ENCODE measurements at places on chromosomes 1 and 21.

- DNase-seq: no peak
These were observed 731 bp downstream of the TRIM11 start for GRCh38 chr1:228405979-228406228.

DNA sequence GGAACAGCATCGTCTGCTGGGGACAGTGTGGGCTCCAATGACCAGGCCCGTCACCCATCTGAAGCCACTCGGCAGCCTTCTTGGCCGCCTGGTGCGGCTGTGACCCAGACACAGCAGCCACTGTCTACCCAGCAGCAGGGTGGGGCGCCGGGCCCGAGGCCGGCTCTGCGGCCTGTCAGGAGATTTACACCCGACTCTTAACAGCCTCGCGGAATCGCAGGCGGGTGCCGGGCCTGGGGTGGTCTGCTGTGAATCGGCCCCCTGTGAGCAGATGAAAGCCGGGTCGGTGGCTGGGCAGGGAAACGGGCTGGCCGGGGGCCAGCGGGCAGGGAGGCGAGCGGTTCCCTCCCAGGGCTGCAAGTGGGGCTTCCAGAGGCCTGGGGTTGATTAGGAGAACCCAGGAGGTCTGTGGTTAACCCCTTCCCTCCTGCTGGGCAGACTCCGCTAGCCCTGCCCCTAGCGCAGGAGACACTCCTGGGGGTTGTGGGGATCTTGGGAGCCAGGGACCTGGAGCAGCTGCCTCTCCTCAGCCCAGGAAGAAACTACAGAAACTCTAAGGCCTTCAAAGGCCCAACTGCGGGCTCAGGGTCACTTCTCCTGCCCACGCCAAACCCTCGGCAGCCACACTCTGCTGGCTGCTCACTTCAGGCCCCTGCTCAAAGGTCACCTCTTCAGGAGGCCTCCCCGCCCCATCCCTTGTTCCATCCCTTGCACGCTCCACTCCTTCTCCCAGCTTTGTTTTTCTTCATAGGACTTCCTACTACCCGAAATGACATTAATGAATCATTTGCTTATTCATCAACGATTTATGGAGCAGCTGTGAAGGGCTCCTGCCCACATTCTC, 15.6 kb downstream of the RUNX3 start:
- no peak for DNase-seq

GRCh38 chr21:29753216-29753615, 186.6 kb downstream of the GRIK1 start:
- DNase-seq: no peak

- DNase-seq: no peak
These were observed 32.6 kb downstream of the PIGM start for GRCh38 chr1:159999204-159999603.

DNA sequence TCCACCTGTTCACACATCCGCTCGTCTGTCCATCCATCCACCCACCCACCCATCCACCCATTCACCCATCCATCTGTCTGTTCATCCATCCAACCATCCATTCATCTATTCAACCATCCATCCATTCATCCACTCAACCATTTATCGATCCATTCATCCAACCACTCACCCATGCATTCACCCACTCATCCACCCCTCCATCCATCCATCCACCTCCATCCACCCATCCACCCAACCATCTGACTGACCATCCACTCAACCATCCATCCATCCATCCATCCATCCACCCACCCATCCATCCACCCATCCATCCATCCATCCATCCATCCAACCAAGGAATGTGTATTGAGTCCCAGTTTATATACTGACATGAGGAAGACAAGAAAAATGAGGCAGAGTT, 73.1 kb downstream of the UMODL1 start:
- DNase-seq: no peak

- DNase-seq: no peak
These were observed 56.0 kb downstream of the CD46 start for GRCh38 chr1:207807690-207808321.

GRCh38 chr1:21647431-21648351, 21.5 kb downstream of the RAP1GAP start:
- no peak for DNase-seq

DNA sequence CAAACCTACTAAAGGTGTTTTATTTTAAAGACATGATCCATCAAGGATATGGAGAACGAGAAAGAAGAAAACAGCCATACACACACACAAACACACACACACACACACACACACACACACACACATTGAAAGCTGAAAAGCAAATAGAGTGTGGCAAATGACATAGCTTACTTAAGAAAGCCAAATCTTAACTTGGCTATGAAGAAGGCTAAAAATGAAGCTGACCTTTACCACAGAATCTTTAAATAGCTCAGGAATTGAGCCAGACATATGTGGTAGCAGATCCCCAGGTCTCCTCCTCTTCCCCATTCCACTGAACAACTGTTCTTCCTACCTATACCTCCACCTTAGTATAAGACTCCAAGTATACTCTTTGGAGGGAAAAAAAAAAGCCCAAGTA, 185.6 kb downstream of the CLEC20A start:
- no peak for DNase-seq

DNA sequence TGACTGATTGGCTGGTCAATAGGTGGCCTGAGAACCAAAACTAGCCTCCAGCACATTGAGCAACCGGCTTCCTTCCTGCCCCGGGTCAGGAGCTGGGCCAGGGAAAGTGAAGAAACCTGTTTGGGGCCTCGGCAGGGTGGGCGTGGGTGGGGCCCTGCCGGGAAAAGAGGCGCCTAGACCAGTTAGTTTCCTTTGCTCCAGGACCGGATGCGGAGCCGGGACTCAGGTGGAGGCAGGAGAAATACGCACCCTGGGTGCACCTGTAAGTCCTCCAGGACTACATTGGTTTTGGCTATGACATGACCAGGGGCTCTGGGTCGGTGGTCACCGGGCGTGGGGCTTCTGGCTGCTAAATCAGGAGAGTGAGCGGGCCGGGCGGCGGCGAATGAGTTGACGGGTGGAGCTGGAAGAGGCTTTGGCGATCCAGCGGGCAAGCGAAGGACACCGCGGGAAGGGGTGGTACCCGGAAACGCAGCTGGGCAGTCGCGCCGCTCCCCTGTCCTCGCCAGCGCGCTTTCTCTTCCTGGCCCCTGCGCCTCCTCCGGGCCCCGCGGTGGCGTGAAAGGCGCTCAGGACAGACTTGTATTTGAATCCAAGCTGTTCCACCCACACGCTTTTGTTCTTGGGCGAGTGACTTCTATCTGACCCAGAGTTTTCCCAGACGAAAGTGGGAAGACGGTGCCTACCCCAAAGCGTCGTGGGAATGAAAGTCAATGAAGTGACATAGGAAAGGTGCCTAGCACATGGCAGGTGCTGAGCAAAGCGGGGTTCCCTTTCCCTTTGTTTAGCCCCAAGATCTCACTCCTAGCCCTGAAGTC, 30.6 kb upstream of the JUN start:
- DNase-seq: no peak

DNA sequence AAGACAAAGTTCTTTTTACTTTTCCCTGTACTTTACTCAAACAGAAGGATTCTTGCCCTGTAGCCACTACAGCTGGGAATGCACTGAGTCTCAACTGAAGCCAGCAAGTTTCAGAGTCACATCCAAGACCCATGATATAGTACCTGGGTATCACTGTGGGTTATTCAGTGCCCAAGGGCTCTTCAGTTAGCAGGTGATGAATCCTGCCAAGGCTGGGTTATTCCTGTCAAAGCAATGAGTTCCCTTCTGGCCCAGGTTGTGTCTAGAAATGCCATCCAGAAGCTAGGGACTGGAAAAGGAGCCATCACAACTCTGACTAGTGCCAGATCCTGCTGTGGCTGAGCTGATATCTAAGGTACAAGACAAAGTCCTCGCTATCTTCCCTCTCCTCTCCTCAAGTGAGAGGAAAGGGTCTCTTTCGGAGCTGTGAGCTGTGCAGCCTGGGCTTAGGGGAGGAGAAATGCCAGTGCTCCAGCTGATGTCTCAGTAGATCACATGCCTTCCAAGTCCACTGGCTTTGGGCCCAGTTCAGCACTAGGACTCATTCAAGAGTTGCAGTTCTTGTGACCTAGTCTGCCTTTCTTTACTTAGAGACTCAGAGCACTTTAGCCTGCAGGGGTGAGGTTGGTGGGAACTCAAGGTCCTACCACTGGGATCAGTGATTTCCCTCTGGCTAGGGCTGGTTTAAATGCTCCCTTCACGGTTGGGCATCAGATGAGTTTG, 369.4 kb downstream of the TBX15 start:
- DNase-seq: no peak

- DNase-seq: no peak
These were observed 32.1 kb downstream of the AK2 start for GRCh38 chr1:33004613-33005012.

- no peak for DNase-seq
These were observed 732 bp downstream of the GREM2 start for GRCh38 chr1:240611228-240611618.

GRCh38 chr1:205068457-205069040, 15.7 kb downstream of the TMEM81 start:
- no peak for DNase-seq

- no peak for DNase-seq
These were observed 1276.9 kb upstream of the ADGRL2 start for GRCh38 chr1:80523861-80524260.

- DNase-seq: no peak
These were observed 101.1 kb downstream of the PRKAB2 start for GRCh38 chr1:147071142-147071541.

GRCh38 chr1:157292302-157292701, 154.1 kb upstream of the ETV3 start:
- DNase-seq: no peak

- no peak for DNase-seq
These were observed 117.4 kb downstream of the IER5 start for GRCh38 chr1:181205901-181206300.

DNA sequence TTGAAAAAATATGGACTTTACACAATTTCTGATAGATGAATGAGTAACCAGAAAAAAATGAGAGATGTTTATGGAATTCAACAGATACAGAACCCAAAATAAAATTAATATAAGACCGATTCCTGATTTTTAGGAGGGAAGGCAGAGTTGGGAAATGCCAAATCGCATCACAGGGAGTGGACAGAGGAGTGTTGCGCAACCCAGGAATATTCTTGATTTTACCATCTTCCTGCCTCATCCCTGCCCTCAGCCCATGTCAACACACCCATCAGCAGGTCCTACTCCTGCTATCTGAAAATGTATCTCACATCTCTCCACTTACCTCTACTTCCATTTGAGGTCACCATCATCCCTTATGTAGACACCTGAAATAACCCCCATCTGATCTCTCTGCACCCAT, 221.0 kb downstream of the DSCAM start:
- DNase-seq: no peak

All from NCI-H1048 (cell line).